ENCODE measurements at places on chromosomes 1 and 21. TPM values are rescaled to one million over a fixed set of nuclear protein-coding genes. Genes with fewer than 3 reads are reported as not detected.

DNA sequence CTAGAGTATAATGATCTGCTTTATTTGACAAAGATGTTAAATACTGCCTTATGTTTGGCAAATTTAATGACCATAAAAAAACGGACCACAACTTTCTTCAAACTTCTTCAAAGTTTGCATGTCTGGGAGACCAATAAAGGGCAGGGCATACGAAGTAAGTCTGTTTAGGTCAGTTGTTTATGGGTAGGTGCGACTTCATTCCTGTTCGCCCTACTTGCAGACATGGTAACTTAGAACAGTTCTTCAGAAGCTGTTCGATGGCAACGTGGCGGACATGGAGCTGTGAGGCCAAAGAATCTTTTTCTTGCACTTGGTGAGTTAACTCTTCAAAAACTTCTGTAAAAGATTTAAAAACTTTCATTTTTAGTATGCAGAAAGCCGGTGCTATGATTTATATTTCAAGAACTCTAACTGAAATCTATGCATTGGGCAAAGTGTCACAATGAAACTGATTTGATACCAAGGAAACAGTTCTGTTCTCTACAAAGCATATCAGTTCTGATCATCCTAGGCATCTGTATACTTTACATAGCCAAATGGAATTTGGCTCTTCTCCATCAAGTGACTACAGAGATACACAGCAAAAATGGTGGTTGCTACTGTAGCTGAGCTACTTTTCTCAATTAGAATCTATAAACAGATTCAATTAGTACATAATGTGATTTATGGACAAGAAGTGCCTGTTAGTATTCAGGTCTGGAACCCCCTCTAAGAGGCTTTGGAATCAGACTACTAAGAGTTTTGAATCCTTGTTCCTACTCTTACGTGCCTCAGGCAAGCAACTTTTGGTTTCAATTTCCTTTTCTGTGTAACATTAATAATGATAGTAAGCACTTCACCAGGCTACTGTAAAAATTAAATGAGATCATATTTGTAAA, 25.7 kb downstream of the C21orf91 start:
- no peaks in the 10 kb centered on the region for H3K4me1 ChIP-seq
- peak overlapping the region; percentile 33 for H3K4me3 ChIP-seq
- DNase-seq, result no peak
- peaks cover 11% of the 10 kb centered on the region for H3K36me3 ChIP-seq
- no peak overlapping the region for H3K27ac ChIP-seq
- no peaks in the 10 kb centered on the region for H3K27me3 ChIP-seq

SMIM1 gene
- total RNA-seq, result not detected

- peak overlapping the region; percentile 100 for H3K27ac ChIP-seq
- DNase-seq, result peak; percentile 51
- peaks cover 70% of the 10 kb centered on the region for H3K36me3 ChIP-seq
- H3K4me1 ChIP-seq, result peaks cover 35% of the 10 kb centered on the region
- peak overlapping the region; percentile 92 for H3K4me3 ChIP-seq
- no peaks in the 10 kb centered on the region for H3K27me3 ChIP-seq
These were observed 1.3 kb downstream of the DENND4B start for GRCh38 chr1:153945131-153945794.

- no peak for DNase-seq
- no peaks in the 10 kb centered on the region for H3K27me3 ChIP-seq
- H3K4me1 ChIP-seq, result no peaks in the 10 kb centered on the region
- no peak overlapping the region for H3K4me3 ChIP-seq
- no peak overlapping the region for H3K27ac ChIP-seq
These were observed 3.9 kb downstream of the LINGO4 start for GRCh38 chr1:151801310-151801820.

DNA sequence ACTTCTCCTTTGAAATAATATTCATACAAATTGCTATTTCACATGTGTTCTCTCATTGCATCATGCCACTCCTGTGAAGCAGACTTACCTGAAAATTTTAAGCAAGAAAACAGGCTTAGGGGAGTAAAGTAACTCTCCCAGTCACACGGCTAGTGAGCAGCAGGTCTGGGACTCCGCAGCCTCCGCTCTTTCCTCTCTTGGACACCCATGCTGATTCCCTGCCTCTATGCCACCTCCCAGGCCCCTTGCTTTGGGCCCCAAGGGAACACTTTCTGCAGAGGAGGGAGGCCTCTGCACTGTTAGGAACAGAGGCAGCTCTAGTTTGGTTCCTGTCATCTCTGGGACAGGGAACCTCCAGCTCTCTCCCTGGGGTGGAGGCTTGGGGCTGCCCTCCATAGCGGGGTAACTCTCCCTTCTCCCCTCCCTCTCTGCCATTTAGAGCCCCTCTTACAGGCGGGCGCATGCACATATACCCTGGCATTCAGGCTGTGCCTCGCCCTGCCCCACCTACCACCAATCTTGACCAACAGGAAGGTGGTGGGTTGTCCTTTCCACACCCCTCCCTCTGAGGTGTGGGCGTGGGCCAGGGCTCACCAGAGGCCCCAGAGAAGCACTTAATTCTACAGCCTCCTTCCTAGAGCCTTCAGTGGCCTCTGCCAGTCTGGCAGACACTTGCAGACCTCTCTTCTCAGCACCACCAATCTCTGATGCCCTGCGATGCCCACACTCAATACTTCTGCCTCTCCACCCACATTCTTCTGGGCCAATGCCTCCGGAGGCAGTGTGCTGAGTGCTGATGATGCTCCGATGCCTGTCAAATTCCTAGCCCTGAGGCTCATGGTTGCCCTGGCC, at the start of gene RXFP4:
Gene RXFP4 (plus strand): TSS at position 646 of the 852 bp plus-strand sequence. CDS start 72 bp downstream, at position 718.
- no peak within 1 kb of the TSS for H3K4me3 ChIP-seq

HSPA6 gene
- not detected for total RNA-seq

GCSAML gene
- not detected for total RNA-seq

All from stomach (tissue), 19 donors.